ENCODE measurements at places on chromosomes 3 and 15.

DNA sequence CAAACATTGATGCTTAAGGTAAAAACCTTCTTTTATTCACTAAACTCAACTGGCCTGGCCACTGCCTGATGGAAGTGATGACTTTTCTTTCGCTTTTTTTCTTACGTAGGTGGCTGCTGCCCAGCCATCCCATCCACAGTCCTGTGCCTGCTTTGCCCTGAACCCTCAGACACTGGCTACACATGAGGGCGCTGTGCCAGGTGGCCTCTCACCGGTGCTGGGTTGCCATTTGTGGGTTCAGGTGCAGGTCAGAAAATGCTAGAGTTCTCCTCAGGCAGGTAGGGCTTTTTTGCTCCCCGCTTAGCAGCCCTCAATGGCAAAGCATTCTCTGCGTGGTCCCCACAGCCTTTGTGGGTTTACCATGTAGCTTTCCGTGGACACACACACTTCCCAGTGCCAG, 88.3 kb upstream of the PRR23E start:
- DNase-seq, result no peak

GRCh38 chr3:122247825-122248185, 64.3 kb downstream of the CASR start:
- DNase-seq, result no peak

- no peak for DNase-seq
Measured at GRCh38 chr3:10638466-10638865, 133.1 kb upstream of the ATP2B2 start.

GRCh38 chr3:74844428-74844827, 230.0 kb upstream of the CNTN3 start:
- DNase-seq, result no peak

DNA sequence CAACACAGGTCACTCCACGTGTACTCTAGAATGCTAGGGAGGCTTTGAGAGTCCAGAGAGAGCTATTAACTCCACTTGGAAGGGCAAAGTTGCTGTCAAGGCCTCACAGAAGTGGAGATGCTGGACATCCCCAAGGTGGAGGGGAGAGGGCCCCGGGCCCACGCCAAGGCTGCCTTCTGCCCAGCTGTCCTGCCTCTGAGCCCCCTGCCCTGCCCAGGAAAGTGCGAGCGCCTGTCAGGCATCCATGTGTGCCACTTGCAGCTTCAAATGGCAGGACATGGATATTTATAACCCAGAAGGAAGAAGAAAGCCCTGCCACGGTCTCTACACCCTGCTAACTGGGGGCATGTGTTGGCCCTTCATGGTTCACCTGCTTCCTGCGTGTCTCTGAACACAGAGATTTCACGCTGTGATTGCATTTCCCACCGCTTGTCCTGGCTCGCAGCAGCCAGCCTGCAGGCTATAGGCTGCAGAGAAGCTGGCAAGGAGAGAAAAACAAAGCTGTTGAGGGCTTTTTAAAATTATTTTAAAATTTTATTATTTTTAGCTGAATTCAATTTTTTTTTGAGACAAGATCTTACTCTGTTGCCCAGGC, 17.0 kb downstream of the ANKDD1A start:
- no peak for DNase-seq

DNA sequence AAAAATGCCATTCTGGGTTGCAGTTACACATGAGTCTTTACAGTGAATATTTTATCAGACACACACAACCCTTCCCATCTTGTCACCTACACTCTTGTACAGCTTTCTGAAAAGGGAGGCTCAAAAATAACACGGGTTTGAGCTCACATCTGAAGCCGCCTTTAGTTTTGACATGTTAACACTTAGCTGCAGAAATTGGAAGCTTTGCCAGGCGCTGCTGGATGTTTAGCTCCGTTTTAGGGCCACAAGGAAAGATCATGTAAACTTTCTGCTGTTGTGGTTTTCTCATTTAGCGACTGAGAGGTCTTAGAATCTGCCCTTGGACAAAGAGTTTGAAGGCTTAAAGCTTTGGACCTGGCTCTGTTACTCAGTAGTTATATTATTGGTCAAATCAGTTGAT, 120.1 kb downstream of the OXNAD1 start:
- no peak for DNase-seq

DNA sequence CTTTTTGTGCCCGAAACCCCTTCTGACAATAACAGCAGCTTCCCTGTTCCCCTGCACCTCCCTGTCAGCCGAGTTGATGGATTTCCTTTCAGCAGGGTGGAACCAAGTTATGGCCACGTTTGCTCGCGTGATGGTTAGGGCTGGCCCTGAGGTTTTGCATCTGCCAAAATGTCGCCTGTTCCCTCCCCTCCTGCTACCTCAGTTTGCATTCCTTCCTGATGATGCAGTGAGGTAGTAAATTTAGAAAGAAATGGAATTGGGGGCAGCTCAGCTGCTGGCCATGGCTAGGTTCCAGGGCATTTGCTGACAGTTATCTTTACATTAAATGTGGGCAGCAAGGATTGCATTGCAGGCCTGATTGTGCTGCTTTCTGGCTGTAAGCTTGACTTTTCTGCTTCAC, 13.2 kb downstream of the LIMD1 start:
- DNase-seq, result no peak

GRCh38 chr3:5791558-5791957, 604.1 kb downstream of the EDEM1 start:
- no peak for DNase-seq

GRCh38 chr15:91514147-91514546, 339.4 kb upstream of the SLCO3A1 start:
- DNase-seq, result no peak

DNA sequence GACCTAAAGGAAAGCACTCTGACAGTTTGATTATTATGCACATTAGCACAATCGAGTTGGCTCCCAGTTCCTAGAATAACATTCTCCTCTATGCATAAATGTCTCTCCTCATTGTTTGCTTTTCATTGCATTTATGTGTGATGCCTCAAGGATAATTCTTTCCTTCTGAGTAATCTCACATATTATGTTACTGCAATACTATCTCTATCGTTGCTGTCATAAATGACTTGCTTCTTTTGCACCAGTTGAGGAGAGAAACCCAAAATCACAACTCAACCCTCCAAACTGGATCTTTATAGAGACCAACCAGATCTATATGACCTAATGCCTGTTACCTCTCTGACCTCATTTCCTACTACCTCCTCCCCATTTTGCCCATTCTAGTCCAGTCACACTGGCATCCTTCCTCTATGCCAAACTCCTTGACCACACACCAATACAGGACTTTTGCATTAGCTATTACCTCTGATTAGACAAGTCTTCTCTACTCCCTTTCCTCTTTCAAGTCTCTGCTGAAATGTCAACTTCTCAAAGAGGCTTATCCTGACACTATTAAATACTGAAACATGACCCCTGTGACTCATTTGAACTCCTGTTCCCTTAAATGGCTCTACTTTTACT, 1026.0 kb downstream of the TUSC7 start:
- no peak for DNase-seq

GRCh38 chr3:171373711-171374110, 86.5 kb downstream of the TNIK start:
- DNase-seq, result no peak

- no peak for DNase-seq
Measured at GRCh38 chr3:14001136-14001535, 121.3 kb upstream of the WNT7A start.

DNA sequence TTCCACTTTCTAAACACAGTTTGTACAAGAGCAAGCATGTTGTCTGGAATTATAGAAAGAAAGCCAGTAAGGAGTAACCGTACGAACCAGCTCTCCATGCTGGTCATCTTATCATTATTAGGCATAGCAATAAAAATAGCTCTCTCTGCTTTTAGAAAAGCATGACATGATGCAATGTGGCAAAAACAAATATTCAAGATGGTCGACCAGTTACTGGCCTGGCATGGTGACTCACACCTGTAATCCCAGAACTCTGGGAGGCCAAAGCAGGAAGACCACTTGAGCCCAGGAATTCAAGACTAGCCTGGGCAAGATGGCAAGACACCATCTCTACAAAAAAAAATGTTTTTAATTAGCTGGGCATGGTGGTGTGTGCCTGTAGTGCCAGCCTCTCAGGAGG, 2.6 kb upstream of the MAP4 start:
- DNase-seq, result no peak

- DNase-seq, result no peak
Measured at GRCh38 chr15:85671156-85671555, 123.6 kb downstream of the KLHL25 start.

GRCh38 chr15:101502572-101503295, 13.2 kb upstream of the PCSK6 start:
- no peak for DNase-seq

DNA sequence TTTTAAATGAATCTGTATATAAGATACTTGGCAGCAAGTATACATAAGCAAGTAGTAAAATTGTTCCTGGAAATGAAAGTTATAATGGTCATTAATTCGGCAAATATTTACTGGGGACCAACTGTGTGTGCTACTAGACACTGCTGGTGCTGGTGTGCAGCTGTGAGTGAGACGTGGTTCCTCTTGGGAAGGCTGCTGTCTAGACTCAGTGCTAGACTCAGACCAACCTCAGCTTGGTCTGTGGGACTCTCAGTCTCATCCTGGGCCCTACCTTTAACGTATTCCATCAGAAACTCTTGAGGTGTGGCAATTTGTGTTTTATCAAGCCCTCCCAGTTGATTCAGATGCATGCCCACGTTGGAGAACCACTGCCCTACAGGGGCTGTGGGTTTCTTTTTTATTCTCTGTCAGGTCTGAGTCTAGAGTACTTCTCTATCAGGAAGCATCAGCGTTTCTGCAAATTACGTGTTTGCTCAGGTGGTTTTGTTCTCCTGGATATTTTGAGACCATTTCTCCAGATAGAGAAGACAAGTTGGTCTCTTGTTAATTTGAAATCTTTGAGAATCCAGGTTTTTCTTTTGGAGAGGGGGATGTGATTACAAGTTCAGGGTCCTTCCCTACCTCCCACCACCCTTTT, 6.8 kb downstream of the TLNRD1 start:
- no peak for DNase-seq

DNA sequence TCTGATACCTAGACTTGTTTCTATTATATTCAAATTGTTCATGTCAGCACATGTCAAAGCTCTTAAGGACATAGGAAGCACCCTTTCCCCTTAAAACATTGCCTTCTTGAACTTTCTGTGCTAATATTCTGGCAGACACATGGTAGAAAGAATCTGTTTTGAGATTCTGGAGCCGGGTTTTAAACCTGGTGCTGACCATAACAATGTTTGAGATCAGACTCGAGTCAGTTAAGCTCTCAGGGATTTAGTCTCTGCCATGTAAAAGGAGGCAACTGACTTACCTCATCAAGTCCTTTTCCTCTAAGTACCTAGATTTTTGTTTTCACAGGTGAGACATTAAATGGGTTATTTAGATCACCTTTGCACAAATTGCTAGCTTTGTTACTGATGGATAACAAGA, 38.9 kb downstream of the RBMS3 start:
- no peak for DNase-seq

GRCh38 chr3:123795471-123796251, 88.5 kb downstream of the MYLK start:
- no peak for DNase-seq

- DNase-seq, result peak; percentile 22
Measured at GRCh38 chr3:42014921-42015533, 53.1 kb upstream of the ULK4 start.

DNA sequence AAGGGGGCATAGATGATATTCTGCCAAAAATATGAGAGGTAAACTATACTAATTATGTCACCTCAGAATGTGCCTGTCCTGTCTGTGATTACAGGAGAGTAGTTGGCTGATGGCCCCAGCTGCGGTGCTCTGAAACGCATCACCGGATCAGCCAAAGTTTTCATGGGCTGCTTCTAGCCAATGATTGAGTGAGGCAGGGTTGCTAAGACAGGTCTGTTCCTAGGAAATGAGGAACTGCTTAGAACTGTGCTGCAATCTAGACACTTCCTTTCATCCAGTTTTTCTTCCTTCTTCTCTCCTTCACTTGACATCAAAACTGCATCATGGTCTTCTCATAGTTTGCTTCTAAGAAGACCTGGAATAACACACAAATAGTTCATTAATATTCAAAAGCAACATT, 124.0 kb downstream of the KCNH8 start:
- no peak for DNase-seq

GRCh38 chr15:79408041-79408440, 24.1 kb upstream of the MINAR1 start:
- DNase-seq, result no peak

DNA sequence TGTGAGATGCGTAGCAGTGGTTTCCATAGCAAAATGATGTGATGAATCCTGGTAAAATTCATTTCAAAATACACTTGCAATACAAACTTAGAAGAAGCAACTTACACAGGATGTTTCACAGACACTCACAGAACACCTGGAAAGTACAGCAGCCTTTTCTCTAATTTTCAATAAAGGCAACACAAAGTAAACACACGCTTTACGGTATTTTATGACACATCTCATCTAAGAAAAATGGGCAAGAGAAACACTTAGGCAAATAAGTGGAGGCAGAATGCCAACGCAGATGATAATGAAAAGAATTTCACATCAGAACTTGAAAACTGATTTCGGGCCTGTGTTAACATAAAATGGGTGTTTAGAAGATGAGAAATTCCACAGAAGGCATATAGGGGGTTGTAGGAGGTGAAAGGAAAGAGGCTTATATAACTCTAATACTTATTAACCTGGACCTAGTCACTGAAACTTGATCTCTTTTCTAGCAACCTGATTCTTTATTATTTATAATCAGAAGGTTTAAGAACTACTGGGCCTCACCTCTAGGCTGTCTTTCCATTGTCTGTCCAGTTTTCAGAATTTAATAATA, 25.6 kb upstream of the MAP3K13 start:
- no peak for DNase-seq

DNA sequence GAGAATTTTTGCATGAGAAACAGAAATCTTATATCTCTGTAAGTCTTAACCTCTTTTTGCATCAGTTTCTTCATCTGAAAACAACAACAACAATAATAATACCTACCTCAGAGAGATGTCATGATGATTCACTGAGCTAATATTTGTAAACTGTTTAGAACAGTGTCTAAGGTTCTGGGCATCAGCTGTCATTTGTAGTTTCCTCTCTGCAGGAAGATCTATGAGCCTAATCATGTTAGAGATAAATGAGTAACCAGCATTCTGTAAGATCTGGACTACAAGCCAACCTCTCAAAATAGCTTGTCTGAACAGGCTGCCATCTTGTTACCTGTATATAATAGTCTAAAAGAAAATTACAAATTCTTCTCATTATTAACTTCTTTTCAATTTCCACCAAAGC, 383.0 kb upstream of the RORA start:
- DNase-seq, result no peak

- no peak for DNase-seq
Measured at GRCh38 chr15:55999658-56000057, 6.2 kb upstream of the NEDD4 start.

DNA sequence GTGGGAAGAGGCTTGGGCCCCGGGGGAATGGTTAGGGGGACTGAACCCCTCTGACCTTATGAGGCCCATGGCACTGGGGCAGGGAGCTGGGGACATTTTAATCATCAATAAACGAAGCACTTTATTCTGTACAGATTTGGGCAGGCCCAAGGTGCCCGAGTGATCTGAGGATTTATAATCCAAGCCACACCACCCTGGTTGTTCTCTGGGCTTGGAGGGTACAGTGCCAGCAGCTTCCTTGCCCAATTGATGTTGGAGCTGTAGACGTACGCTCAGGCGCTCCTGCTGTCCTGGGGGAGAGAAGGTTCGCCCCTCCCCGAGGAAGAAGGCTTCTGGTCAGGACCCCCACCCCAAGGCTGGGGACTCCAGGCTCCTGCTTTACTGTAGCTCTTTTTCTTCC, 12.5 kb downstream of the ZBTB47 start:
- DNase-seq, result no peak
